ENCODE measurements at places on chromosomes 2 and 18. TPM values are rescaled to one million over a fixed set of nuclear protein-coding genes. Genes with fewer than 3 reads are reported as not detected.

The HTR2B gene
- total RNA-seq, result 1.1 TPM

DNA sequence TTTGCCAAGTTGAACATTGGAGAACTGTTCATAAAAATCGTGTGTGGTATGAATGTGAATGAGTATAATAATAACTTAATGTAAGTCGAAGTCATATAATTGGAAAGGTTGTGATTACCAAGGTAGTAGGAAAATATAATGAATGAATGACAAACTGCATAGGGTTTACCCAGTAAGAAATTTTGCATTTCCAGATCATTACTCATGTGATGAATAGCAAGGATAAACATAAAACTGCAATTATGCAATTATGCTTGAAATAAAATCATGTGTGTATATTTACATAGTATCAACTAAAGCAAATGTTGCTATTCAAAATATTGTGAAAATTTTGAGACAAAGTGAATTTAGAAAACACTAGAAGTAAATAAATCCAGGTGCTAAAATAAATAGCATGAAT, 1108.7 kb upstream of the TMEFF2 start:
- H3K36me3 ChIP-seq, result no peaks in the 10 kb centered on the region
- H3K27me3 ChIP-seq, result no peaks in the 10 kb centered on the region
- H3K4me1 ChIP-seq, result no peaks in the 10 kb centered on the region
- DNase-seq, result no peak
- H3K27ac ChIP-seq, result no peak overlapping the region

DNA sequence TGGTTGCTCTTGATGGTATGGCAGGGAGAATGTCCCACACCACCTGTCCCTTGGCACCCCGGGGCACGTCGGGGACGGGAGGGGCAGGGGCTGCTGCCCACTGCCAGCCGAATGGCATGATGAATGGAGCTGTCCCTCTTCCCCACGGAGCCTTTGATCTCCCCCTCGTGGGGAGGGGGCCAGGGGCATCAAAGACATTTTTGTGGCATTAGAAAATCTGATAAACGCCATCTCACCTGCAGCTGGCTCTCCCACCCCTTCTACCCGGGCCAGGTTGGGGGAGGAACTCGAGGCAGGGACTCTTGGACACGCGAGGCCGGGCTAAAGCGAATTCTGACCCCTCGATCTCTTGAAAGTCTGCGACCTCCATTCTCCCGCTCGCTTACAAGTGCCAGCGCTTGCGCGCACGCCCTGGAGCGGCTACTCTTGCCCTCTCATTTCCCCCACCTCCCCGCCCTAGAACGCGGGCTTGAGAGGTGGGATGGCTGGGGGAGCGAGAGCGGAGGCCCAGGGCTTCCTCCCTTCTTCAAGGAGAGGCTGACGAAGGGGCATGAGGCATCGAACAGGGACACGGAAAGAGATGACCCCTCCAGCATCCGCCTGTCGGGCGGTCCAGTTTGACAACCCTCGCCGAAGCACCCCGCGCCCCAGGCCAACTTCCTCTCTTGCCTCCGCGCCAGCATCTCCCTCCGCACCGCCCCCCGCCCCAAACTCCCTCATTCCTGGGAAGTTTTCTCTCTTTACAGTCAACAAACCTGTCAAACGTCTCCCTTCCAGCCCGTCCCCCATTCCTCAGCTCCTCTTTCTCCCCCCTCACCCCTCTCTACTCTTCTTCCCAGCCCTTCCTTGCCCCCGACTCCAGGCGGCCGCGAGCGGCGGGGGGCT, 692 bp upstream of the WNT6 start:
- no peak overlapping the region for H3K27ac ChIP-seq
- peaks cover 59% of the 10 kb centered on the region for H3K27me3 ChIP-seq
- peaks cover 20% of the 10 kb centered on the region for H3K4me1 ChIP-seq
- peak overlapping the region; percentile 18 for H3K4me3 ChIP-seq

DNA sequence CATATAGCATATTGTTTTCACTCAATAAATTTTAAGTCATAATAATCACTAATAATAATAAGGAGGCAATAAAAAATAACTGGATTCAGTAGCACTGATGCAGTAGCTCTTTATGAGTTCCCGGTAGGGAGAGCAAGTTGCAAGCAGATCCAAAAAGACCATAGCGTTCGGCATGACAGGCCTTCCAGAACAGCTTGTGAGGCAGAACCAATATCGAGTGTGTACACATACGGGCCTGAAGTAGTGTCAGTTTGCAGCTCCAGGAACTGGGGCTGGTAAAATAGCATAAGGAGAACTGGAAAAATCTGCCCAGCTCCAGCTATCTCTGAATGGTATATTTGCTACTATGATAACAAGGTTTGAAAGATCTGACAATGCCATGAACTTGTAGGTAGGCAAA, 1607.8 kb upstream of the PIK3C3 start:
- no peak overlapping the region for H3K4me3 ChIP-seq
- no peaks in the 10 kb centered on the region for H3K27me3 ChIP-seq
- H3K36me3 ChIP-seq, result no peaks in the 10 kb centered on the region
- no peak overlapping the region for H3K27ac ChIP-seq
- H3K4me1 ChIP-seq, result no peaks in the 10 kb centered on the region

GRCh38 chr18:48905513-48905912, 45.3 kb downstream of the SMAD7 start:
- H3K4me3 ChIP-seq, result no peak overlapping the region
- H3K36me3 ChIP-seq, result no peaks in the 10 kb centered on the region
- peaks cover 22% of the 10 kb centered on the region for H3K4me1 ChIP-seq
- H3K27ac ChIP-seq, result no peak overlapping the region
- no peaks in the 10 kb centered on the region for H3K27me3 ChIP-seq

DNA sequence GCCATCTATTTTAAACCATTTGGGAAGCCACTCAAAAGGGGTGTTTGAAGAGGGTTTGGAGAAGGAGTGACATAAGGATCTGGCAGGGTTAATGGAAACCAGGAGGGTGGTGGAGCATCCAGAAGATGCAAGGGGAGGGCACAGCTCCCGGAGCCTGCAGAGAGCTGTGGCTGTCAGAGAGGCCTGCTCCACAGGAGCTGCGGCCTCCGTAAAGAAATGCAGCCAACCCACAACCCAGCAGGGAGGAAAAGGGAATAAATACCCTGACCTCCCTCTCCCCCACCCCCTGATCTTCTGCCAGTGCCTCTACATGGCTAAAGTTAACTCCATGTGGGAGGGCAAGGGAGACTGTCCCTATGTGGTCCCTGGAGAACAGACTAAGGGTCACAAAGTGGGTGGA, 567.1 kb upstream of the POU3F3 start:
- H3K27me3 ChIP-seq, result no peaks in the 10 kb centered on the region
- no peaks in the 10 kb centered on the region for H3K36me3 ChIP-seq
- no peak overlapping the region for H3K27ac ChIP-seq
- no peak overlapping the region for H3K4me3 ChIP-seq
- no peak for DNase-seq

The C2orf66 gene
- 0.16 TPM for total RNA-seq

DNA sequence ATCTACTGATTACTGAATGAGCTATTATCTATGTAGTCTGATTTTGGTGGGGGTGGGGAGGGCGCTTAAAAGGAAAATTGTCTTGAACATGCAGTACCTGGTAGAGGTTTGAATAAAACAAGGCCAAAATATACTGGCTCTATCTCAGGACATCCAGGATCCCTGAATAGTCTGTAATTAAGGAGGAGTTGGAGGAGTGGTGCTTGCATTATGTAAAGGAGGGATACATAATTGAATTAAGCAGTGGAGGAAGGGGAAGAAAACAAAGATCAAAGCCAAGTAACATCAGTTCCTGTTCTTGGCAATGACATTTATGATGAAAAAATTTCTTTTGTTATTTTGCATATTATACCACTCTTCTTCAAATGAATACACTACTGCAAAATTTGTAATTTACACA, 539.4 kb upstream of the ZEB2 start:
- DNase-seq, result no peak
- H3K4me1 ChIP-seq, result no peaks in the 10 kb centered on the region
- no peaks in the 10 kb centered on the region for H3K36me3 ChIP-seq

- H3K27ac ChIP-seq, result peak overlapping the region; percentile 80
- peaks cover 27% of the 10 kb centered on the region for H3K4me1 ChIP-seq
- no peak for DNase-seq
- H3K27me3 ChIP-seq, result no peaks in the 10 kb centered on the region
Measured at GRCh38 chr2:231321021-231321420, 74.5 kb upstream of the B3GNT7 start.

DNA sequence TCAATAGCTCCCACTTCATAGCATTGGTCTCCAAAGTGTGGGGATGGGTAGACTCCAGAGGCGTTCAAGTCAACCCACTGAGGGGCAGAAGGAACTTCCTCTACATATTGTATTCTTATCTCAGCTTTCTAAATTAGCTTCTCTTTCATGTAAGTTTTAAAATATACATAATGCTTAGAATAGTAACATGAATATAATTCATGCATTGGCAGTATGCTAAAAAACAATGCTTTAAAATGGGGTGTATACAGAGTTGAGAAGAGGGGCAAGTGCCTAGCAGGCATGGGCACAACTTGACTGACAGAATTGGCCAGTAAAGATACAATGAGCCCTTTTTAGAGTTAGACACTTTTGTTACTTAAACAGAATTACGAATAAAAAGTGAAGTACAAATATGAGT, 212.2 kb downstream of the ZRANB3 start:
- H3K27me3 ChIP-seq, result no peaks in the 10 kb centered on the region
- no peak overlapping the region for H3K4me3 ChIP-seq
- no peaks in the 10 kb centered on the region for H3K36me3 ChIP-seq
- no peak overlapping the region for H3K27ac ChIP-seq

The DYTN gene
- 0.10 TPM for total RNA-seq

GRCh38 chr18:3345452-3345851, 83.5 kb downstream of the MYL12B start:
- DNase-seq, result no peak
- H3K36me3 ChIP-seq, result no peaks in the 10 kb centered on the region
- no peak overlapping the region for H3K4me3 ChIP-seq
- no peaks in the 10 kb centered on the region for H3K4me1 ChIP-seq

DNA sequence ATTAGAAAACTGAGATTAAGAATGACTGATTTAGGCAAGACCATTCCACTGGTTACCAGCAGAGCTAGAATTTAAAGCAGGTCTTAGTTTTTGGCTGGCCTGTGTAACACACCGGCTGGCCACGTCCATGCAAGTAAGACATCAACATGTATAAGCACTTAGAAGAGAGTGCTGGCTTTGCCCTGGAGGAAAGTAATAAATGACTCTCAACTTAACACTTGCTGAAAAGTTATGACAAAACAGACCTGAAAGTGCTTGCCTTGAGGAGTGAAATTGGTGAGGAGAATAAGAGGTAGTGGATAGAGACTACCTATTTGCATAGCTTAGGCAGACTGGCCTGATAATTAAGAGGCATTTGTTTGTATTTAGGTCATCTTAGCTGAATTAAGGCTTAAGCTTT, 165.7 kb upstream of the KCNJ3 start:
- H3K36me3 ChIP-seq, result no peaks in the 10 kb centered on the region
- H3K27ac ChIP-seq, result no peak overlapping the region
- no peaks in the 10 kb centered on the region for H3K4me1 ChIP-seq

- H3K27ac ChIP-seq, result no peak overlapping the region
- no peak overlapping the region for H3K4me3 ChIP-seq
- DNase-seq, result no peak
Measured at GRCh38 chr18:63257453-63257852, 62.1 kb downstream of the BCL2 start.

The RUFY4 gene
- total RNA-seq, result 0.42 TPM

DNA sequence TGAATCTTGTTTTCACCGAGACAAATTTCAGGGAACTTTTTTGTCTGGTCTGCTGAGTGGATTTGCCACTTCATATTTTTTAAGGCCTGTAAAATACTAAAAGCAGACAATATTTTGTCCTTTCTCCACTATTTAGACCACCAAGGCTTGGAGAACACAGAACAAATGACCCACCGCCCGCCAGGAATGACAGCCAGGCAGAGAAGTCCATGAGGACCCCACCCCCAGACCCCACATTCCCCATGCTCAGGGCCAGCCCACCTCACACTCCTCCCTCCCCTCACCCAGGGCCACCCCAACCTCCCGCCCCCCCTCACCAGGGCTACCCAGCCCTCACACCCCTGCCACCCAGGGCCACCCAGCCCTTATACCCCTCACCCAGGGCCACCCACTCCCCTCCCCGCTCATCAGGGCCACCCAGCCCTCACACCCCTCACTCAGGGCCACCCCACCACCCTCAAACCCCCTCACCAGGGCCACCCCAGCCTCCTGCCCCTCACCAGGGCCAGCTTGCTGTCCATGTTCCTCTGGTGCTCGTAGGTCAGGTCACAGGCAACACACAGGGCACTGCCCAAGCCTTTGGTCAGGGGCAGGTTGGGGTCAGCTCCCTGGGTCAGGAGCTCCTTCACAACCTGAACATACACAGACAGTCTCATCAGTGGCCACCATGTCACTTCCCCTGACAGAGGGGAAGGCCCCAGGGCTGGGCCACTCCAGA, 50.6 kb downstream of the ANKMY1 start:
- no peak overlapping the region for H3K4me3 ChIP-seq
- no peak overlapping the region for H3K27ac ChIP-seq
- H3K4me1 ChIP-seq, result no peaks in the 10 kb centered on the region
- no peaks in the 10 kb centered on the region for H3K27me3 ChIP-seq

DNA sequence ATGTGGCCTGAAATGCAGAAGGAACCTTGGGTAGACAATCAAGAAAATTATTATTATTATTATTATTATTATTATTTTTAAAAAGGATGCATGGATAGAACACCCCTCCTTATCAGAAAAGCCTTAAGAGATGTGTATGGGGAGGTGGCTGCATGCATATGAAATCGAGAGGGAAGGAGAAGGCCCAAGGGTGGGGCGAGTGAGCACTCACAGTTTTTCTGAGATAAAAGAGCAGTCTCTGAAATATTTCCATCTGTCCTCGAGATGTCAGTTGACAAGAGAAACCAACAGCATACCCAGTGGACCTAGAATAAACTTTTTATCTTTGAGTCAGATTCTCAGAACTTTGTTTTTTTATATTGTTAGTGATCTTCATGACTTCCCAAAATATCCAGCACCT, 282.9 kb downstream of the GPD2 start:
- no peak overlapping the region for H3K4me3 ChIP-seq
- no peaks in the 10 kb centered on the region for H3K4me1 ChIP-seq
- no peaks in the 10 kb centered on the region for H3K27me3 ChIP-seq
- no peaks in the 10 kb centered on the region for H3K36me3 ChIP-seq
- no peak for DNase-seq
- H3K27ac ChIP-seq, result no peak overlapping the region

The CRACDL gene
- 14.1 TPM for total RNA-seq

GRCh38 chr2:138121666-138122661, 157.7 kb downstream of the HNMT start:
- no peak for DNase-seq
- H3K4me1 ChIP-seq, result no peaks in the 10 kb centered on the region
- no peaks in the 10 kb centered on the region for H3K36me3 ChIP-seq
- no peaks in the 10 kb centered on the region for H3K27me3 ChIP-seq

- peaks cover 6% of the 10 kb centered on the region for H3K4me1 ChIP-seq
- H3K27ac ChIP-seq, result no peak overlapping the region
- no peak overlapping the region for H3K4me3 ChIP-seq
Measured at GRCh38 chr18:77210249-77210648, 39.4 kb upstream of the GALR1 start.

DNA sequence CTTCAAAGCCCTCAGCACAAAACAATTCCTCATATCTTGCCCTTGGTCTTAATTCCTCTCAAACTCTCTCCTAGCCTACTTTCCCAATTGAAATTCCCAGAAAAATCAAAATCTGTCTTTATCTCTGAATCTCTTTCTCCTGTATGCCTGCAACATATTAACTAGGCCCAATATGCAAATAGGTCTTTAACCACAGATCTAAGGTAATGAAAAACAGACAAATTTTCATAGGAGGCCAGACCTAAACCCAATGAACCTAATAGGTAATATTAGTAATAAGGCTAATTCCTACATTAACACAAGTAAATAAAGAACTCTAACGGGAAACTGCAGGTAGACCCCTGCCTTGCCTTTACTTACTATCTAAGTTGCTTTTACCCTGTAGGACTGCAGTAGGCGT, 41.4 kb downstream of the WDR33 start:
- no peaks in the 10 kb centered on the region for H3K36me3 ChIP-seq
- no peaks in the 10 kb centered on the region for H3K27me3 ChIP-seq
- no peak for DNase-seq
- H3K4me3 ChIP-seq, result no peak overlapping the region
